ENCODE measurements at places on chromosomes 5 and 9. TPM values are rescaled to one million over a fixed set of nuclear protein-coding genes. Genes with fewer than 3 reads are reported as not detected.
A peak's percentile ranks its signal among the peaks of the same experiment; 100 is the strongest.

DNA sequence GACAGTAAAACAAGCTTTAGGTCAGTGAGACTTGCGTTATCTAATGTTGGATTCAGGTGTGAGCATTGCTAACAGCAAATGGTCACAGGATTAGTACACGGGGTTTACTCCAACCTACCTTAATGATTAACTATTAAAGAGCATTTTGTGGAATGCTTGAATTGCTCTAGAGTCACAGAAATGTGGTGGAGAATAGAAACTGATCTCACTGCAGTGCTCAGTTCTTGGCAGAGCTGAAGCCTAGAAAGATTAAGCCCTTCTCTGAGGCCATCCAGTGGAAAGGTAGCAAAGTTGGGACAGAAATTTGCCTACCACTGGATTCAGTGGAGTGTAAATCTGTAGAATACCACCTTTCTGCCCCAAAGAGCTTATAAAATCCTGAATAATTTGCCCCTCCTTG is 60.9 kb downstream of the ICE1 start:
- no peak for DNase-seq

GRCh38 chr9:7085357-7085756 is 327.6 kb downstream of the KDM4C start:
- no peak for DNase-seq

DNA sequence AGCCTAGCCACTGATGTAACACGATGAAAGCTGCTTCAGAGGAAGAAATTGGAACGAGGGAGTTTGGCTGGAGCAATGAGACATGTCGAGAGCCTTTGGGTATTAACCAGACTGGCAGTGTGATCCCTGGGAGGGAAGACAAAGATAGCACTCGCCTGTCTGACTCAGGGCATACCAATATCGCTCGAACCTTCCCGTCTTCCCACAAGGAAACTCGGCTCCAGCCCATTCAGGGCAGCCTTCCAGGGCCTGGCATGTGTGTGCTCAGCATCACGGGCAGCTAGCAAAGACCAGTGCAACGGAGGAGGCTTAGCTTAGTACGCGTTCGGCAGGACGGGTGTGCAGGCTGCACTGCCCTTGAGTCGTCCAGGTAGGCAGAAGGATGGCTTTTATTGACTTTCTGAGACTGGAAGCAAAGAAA is 356.9 kb upstream of the WWC1 start:
- no peak for DNase-seq

GRCh38 chr5:60794691-60795090 is 49.4 kb downstream of the ELOVL7 start:
- DNase-seq: no peak

- peak; percentile 2 for DNase-seq
These were observed 181.6 kb upstream of the NUDT12 start for GRCh38 chr5:103744159-103744558.

- peak; percentile 99 for DNase-seq
These were observed 2.6 kb downstream of the OLFML2A start for GRCh38 chr9:124779368-124780059.

- no peak for DNase-seq
These were observed 151.9 kb downstream of the EBF1 start for GRCh38 chr5:158947846-158948245.

DNA sequence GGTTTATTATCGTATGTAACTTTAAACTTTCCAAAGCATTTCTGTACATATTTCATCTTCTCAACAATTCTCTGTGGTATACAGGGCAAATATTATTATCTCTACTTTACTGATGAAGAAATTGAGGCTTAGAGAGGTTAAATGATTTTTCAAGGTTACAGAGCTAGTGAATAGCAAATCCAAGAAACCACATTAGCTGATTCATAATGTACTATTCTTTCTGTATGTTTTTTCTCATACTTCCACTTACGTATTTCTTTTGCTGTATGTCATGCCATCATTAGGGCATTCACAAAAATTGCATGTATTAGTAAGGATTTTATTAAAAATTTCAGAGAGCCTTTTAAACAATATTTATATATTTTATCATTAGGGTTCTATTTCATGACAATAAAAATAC is 372.4 kb upstream of the DMAC1 start:
- no peak for DNase-seq

GRCh38 chr9:127910613-127911205 is 6.1 kb downstream of the ST6GALNAC4 start:
- DNase-seq: no peak

DNA sequence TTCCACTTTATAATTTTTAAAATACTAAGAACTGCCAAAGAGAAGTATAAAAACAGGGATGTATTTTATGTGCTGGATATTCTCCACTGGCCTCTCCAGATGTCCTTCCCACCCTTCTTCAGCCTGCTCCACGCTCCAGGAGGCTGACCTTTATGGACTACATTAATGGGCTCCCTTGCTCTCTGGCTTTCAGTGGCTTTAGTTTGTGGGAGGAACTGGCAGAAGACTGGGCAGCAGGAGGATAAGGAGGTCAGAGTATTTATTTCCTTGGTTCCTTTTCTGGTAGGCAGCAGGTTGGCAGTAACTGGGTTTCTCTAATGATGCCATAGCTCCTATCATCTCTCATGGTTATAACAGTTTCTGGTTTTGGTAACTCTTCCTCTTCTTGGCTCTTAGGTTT is 133.9 kb downstream of the PAM start:
- no peak for DNase-seq

Gene C9orf153
- 0.30 TPM for polyA plus RNA-seq

Gene N4BP3
- 0.29 TPM for polyA plus RNA-seq

Gene ITGA2
- 58.2 TPM for polyA plus RNA-seq

Gene ADAMTS6
- polyA plus RNA-seq: 21.3 TPM

Gene GPX8
- 317 TPM for polyA plus RNA-seq

Gene GABRB2
- not detected for polyA plus RNA-seq

Gene STOML2
- 151 TPM for polyA plus RNA-seq
